Panc1 (cell line): ENCODE measurements at places on chromosomes 11 and 22.
A peak's percentile ranks its signal among the peaks of the same experiment; 100 is the strongest.

GRCh38 chr11:34438529-34439507, at the start of gene CAT:
CAT (plus strand) TSS chr11:34438934; CDS start chr11:34439014, 80 bp downstream.
- DNase-seq, result peak; percentile 85

GRCh38 chr11:64339754-64340408, at the start of gene CCDC88B:
CCDC88B (plus strand) TSS chr11:64340204; CDS start chr11:64340267, 63 bp downstream.
- no peak for DNase-seq

DNA sequence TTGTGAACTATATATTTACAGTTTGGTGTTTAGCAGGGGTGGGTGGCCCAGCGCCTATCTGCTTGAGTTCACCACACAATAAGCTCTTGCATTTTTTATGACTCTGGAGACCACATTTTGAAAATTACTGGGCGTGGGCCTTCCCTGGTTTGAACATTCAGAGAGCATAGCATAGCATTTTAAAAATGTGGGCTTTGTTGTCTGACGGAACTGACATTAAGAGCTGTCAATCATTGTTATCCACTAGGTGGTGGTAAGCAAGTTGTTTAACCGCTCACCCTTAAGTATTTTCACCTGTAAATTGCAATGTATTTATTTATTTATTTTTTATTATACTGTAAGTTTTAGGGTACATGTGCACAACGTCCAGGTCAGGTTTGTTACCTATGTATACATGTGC, 1.0 kb downstream of the NLRP14 start:
- no peak for DNase-seq

DNA sequence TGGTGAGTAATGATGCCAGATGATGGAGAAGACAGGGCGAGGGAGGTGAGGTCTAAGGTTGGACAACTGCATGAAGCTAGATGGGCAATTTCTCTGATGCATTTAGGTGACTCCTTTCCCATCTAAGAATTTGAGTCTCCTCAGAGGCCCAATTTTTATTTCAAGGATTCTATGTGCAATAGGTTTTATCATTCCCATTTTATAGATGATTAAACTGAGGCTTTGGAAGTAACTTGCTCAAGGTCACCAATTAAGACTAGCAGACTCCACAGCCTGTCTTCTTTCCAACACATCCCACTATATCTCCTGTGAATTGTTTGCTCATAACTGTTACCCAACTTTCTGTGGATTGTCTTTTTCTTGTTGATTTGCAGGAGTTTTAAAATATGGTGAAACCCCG, 28.5 kb downstream of the DSCAML1 start:
- DNase-seq, result no peak
